ENCODE measurements at places on chromosomes 1 and 21. TPM values are rescaled to one million over a fixed set of nuclear protein-coding genes. Genes with fewer than 3 reads are reported as not detected.

Gene GJC2
- 2.1 TPM for total RNA-seq

Gene SNRPE
- 86.6 TPM for total RNA-seq

Gene NBPF14
- 41.9 TPM for total RNA-seq

Gene KCNT2
- total RNA-seq, result 18.0 TPM

Gene DPYD
- total RNA-seq, result 31.3 TPM

Gene GBP7
- not detected for total RNA-seq

Gene NTMT2
- total RNA-seq, result 0.99 TPM

Gene DYNLT4
- total RNA-seq, result not detected

Gene HSF2BP
- 2.9 TPM for total RNA-seq

Gene RAB3B
- total RNA-seq, result 12.0 TPM

Gene ZMYND12
- total RNA-seq, result 4.6 TPM

Gene PRAMEF7
- total RNA-seq, result not detected

Gene OR6N1
- total RNA-seq, result not detected

Gene FTCD
- 1.1 TPM for total RNA-seq

Gene SLC25A24
- total RNA-seq, result 54.3 TPM

Gene CELSR2
- 35.2 TPM for total RNA-seq

Gene FMO2
- 5.7 TPM for total RNA-seq

Gene RGS18
- total RNA-seq, result 3.4 TPM
